Progenitor cell of endocrine pancreas (in vitro differentiated cells): ENCODE measurements at places on chromosomes 5 and 9. TPM values are rescaled to one million over a fixed set of nuclear protein-coding genes. Genes with fewer than 3 reads are reported as not detected.

DNA sequence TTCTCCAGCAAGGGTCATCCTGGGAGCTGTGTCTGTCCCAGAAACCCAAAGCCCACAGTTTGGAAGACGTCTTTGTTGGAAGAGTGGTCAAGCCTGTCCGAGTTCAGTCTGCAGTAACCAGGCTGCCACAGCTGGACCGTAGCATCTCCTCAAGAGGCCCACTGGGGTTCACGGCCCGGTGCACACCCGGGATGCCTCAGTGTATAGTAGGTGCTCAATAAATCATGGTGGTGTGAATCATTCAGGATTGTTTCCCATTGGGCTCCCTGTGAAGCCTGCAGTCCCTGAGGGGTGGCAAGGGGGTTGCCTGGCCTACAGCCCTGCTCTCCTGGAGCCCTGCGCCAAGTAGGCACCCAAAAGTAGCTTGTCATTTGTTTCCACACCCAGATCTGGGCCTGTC is 10.3 kb upstream of the PRRX2 start:
- no peak for DNase-seq
- peaks cover 9% of the 10 kb centered on the region for H3K4me1 ChIP-seq
- no peaks in the 10 kb centered on the region for H3K36me3 ChIP-seq
- H3K27me3 ChIP-seq, result peaks cover 19% of the 10 kb centered on the region
- H3K4me3 ChIP-seq, result no peak overlapping the region
- H3K27ac ChIP-seq, result no peak overlapping the region

ASPN gene
- total RNA-seq, result not detected in 2 replicates

FAM78A gene
- 1.9 and 2.0 TPM in 2 replicates for total RNA-seq

ARAP3 gene
- total RNA-seq, result 6.2 and 6.4 TPM in 2 replicates

DNA sequence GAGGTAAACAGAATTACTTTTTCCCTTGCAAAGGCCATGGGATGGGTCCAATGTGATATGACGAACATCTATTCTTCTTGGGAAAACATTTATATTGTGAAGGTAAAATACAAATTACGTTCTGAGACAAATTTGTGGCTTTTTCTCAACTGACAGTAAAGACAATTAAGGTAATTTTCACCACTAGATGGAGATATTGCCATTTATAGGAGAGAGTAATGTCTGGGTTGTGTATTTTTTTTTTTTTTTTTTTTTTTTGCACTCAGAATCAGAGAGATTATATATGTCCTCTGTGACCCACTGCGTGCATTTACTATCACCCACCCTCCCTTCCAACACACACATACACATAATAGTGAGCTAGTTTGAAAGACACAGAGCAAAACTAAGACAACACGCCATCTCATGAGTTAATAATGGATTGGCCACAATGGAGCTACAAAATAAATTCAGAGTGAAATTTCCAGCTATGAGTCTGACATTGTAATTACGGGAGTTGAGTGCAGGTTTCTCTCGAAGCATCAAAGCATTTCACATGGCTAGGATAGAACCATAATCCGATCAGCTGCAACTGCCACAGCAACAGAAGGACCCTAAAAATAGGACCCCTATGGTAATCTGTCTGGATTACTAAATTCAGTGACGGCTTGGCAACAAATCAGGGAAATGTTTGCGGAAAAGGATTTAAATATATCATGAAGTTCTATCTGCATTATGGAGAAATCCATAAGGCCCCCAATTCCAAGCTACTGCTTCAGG is 49.2 kb downstream of the ANXA1 start:
- no peak for DNase-seq
- no peak overlapping the region for H3K27ac ChIP-seq
- no peaks in the 10 kb centered on the region for H3K36me3 ChIP-seq
- H3K4me1 ChIP-seq, result peaks cover 2% of the 10 kb centered on the region
- no peak overlapping the region for H3K4me3 ChIP-seq
- H3K27me3 ChIP-seq, result peaks cover 22% of the 10 kb centered on the region

DEPDC1B gene
- 37.0 and 38.5 TPM in 2 replicates for total RNA-seq

GRCh38 chr5:168712280-168712924 is 133.2 kb upstream of the PANK3 start:
- no peaks in the 10 kb centered on the region for H3K36me3 ChIP-seq
- peaks cover 2% of the 10 kb centered on the region for H3K27me3 ChIP-seq
- H3K4me3 ChIP-seq, result no peak overlapping the region

- peak overlapping the region; percentile 86 for H3K27ac ChIP-seq
- H3K27me3 ChIP-seq, result peaks cover 4% of the 10 kb centered on the region
- DNase-seq, result no peak
- H3K4me1 ChIP-seq, result peaks cover 20% of the 10 kb centered on the region
- no peak overlapping the region for H3K4me3 ChIP-seq
Observed at GRCh38 chr9:21381448-21382339, 3.5 kb downstream of the IFNA2 start.

- peaks cover 12% of the 10 kb centered on the region for H3K27me3 ChIP-seq
- no peaks in the 10 kb centered on the region for H3K36me3 ChIP-seq
- H3K4me3 ChIP-seq, result no peak within 1 kb of the TSS
- DNase-seq, result no peak
- peaks cover 4% of the 10 kb centered on the region for H3K4me1 ChIP-seq
Observed at GRCh38 chr9:128149001-128149701, at the start of gene LCN2. TSS of gene LCN2 (plus strand) at chr9:128149453. CDS start at chr9:128149526, 73 bp downstream.

DMGDH gene
- 0.75 and 0.84 TPM in 2 replicates for total RNA-seq

EGR1 gene
- 49.5 and 56.2 TPM in 2 replicates for total RNA-seq
